ENCODE measurements at places on chromosomes 16 and 17.
A peak's percentile ranks its signal among the peaks of the same experiment; 100 is the strongest.

DNA sequence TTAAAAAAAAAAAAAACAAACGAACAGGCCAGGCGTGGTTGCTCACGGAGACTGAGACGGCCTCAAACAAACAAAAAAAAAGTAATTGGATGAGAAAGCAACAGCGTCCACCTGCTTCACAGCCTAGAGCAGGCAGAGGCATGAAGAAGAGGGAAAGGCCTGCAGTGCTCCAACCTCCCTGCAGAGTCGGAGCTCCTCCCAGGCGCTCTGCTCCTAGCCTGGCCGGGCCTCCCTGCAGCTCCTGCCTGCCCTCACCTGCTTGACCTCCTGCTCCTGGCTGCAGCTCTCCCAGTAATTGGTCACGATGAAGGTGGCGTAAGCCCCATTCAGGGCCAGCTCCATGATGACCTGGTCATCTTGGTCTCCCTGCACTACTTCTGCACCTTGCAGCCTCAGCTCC lies 5.5 kb downstream of the NMRAL1 start:
- DNase-seq: no peak

DNA sequence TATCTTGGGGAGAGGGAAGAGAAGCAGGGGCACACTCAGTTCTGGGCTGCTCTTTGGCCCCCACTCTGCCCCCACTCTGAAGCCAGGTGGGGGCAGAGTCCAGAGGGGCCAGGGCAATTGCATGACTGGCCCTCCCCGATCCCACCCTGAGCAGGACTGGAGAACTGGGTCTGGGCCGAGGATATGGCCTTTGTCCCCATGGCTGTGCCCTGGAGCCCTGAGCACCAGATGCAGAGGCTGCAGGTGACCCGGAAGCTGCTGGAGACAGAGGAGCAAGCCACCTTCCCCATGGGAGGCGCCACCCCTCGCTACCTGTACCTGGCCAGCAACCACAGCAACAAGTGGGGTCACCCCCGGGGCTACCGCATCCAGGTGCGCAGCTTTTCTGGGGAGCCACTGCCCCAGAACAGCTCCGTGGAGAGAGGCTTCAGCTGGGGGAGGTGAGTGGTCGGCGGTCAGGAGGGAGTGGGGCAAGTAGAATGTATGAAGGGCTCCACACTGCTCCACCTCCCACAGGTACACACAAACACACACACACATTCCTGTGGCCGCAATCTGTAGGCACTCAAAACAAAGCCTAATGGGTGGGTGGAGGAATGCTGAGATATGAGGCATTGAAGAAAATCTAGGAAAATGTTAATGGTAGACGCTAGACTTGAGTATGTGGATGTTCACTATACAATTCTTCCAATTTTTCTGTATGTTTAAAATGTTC lies 21.4 kb downstream of the AOC3 start:
- DNase-seq: no peak

GRCh38 chr16:49839017-49839825 lies 16.7 kb downstream of the ZNF423 start:
- no peak for DNase-seq

- no peak for DNase-seq
Observed at GRCh38 chr17:57363998-57364643, 107.8 kb downstream of the MSI2 start.

GRCh38 chr17:59601130-59601529 lies 18.6 kb upstream of the CLTC start:
- DNase-seq: no peak

DNA sequence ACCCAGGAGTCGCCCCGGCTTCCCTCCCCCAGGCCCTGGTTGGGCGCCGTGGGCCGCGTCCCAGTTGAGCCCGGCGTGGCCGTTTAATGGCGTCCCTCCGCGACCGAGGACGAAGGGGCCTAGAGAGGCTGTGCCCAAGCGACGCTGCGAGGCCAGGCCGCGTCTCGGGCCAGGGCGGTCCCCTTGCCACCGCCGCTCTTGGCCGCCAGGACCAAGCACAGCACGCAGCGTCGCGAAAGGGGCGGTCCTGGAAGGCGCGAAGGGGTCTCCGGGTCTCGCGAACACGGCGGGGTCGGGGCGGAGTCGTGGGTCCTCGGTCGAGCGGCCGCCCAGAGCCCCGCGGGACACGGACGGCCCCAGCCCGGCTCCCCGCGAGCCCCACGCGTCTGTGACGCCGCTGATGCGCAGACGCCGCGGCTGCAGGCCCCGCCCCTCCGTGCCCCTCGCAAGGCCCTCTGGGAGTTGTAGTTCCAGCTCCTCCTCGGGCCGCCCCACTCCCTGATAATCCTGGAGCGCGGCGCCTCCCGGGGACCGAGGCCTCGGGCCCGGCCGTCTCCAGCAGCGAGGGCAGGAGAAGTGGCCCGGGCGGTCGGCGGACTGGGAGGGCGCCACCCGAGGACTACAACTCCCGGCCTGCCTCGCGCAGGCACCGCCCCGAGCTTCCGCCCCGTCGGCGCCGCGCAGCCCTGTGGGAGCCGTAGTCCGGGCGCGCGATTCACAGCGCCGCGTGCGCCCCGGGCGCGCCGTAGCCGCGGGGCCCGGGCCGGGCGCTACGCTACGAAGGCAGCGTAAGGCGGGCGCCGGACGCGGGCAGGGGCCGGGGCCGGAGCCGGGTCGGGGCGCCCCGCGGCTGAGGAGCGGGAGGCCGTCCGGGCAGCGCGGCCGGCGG lies at the start of gene CAPN15:
Gene CAPN15, plus strand, starts transcription at position 698 of the 889 bp plus-strand sequence. CDS start 19,127 bp downstream, outside the sequence.
- peak; percentile 93 for DNase-seq

- DNase-seq: no peak
Observed at GRCh38 chr16:66878067-66878466, 2.2 kb upstream of the PDP2 start.

GRCh38 chr17:28977659-28978355 lies 26.5 kb upstream of the PHF12 start:
- no peak for DNase-seq

- no peak for DNase-seq
Observed at GRCh38 chr16:58863042-58863441, 128.9 kb upstream of the GOT2 start.

- DNase-seq: no peak
Observed at GRCh38 chr17:71304498-71305158, 816.2 kb upstream of the SOX9 start.

DNA sequence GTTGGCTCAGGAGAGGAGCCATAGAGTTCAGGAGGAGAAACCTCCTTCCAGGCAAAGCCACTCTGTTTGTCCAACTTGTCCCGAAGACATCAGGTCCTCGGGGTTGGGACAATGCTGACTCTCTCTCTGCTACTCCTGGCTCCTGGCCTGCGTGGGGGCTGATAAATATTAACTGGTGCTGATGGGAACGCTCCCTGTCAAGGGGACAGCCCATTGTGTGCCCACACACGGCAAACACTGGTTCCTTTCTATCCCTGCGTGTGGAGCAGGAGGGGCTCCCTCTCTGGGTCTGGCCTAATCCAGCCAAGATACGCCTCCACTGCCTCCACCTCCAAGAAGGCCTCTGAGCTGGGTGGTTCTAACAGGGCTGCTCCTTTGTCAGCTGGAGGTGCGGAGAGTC lies 4.4 kb downstream of the KIF19 start:
- DNase-seq: no peak

DNA sequence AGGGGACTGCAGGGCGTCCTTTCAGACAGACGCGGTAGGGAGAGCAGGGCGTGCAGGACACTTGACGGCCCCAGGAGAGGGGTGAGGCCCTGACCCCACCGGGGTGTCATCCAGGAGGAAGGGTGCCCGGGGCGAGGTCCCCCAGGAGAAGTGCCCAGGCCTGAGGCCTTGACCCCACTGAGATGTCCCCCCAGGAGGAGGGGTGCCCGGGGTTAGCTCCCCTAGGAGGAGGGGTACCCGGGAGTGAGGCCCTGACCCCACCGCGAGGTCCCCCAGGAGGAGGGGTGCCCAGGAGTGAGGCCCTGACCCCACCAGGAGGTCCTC lies 27.2 kb upstream of the METRNL start:
- no peak for DNase-seq

DNA sequence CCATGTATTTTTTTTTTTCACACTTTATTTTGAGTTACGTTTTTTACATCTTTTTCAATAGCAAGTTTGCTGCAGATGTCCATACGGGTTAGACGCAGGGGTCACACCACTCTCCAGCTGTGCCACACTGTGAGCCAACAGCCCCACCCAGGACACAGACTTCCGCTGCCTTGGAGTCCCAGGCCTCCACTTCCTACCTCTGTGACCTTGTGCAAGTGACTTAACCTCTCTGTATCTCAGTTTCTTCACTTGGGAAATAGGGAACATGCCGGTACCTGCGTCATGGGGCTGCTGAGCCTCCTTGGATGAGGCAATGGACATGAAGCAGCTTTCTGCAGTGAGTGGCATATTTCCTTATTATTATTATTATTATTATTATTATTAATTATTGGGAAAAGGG lies 3.3 kb upstream of the PITPNA start:
- no peak for DNase-seq

DNA sequence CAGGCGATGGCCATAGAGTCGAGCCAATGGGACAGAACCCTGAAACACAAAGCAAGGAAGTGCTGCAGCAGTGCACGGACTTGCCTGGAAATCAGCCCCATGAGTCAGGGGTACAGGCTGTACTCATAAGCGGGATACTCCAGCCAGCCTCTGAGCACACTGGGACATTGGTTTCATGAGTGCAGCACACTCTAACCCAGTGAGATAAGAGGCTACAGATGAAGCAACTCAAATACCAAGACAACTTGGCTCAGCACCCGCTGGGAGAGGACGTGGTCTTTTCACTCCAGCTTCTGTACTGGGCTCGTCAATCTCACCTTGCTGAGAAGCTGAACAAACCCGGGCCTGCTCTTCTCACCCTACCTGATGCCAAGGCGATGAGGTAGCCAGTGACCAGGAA lies 98.2 kb downstream of the AXIN2 start:
- DNase-seq: no peak

DNA sequence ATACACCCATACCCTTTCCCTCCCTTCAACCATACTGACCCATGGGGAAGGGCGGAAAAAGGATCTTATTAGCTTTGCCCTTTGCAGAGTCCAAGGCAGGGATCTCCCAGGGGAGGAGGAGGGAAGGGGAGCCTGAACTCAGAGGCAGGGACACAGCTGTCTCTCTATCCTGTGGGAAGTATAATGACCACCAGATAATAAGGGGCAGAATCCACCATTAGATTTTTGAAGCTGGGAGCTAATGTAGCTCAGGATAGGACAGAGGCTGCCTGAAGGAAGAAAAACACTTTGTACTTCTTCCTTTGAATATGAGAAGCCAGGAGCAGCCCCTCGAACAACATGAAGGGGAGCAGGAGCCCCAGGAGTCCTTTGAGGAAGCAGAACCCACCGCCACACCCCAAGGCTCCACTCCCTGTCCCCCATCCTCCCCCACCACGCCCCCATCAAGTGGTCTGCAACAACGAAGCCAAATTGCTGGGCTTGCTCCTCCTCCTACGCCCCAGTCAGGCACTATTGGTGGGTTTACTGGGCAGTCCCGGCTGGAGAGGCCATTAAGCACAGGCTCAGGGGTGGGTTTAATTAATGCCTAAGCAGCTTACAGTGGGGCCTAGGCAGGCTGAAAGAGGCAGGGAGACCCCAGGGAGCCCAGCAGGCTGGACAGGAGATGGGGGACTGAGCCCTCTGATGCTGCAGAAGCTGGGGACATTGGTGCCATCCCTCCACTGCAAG lies 5.3 kb downstream of the MPP2 start:
- no peak for DNase-seq

- no peak for DNase-seq
Observed at GRCh38 chr17:10767232-10767631, 36.7 kb downstream of the TMEM238L start.

GRCh38 chr17:59842901-59843652 lies 49.7 kb downstream of the TUBD1 start:
- no peak for DNase-seq

- DNase-seq: no peak
Observed at GRCh38 chr17:74779501-74779900, 3.4 kb upstream of the NAT9 start.

DNA sequence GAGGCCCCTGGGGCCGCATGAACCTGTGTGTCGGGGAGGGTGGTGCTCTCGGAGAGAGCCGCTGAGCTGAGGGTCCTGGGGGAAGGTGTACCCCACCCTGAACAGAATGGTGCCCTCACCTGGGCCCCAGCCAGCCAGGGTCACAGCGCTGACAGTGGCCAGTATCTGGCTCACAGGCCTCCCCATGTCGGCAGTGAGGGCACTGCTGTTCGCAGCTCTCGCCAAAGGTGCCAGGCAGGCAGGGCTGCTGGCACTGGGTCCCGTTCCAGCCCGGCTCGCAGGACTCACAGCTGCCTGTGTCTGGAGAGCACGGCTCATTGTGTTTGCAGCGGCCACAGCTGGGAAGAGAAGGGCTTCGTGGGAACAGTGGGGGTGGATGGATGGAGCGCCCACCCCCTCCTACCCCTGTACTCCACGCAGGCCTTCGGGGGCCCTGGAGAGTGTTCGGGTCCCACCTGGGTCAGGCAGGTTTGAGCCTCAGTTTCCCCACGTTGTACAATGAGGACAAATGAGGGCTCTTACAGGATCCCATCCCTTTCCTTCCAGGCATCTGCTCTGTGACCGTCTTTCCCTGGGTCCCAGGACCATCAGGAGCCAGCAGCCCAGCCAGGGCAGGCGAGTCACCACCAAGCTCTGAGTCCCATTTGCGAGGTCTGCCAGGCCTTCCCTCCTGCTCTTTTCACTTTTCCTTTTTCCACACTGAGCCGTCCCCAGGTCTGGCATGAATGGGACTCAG lies 5.0 kb downstream of the SCARF1 start:
- no peak for DNase-seq

DNA sequence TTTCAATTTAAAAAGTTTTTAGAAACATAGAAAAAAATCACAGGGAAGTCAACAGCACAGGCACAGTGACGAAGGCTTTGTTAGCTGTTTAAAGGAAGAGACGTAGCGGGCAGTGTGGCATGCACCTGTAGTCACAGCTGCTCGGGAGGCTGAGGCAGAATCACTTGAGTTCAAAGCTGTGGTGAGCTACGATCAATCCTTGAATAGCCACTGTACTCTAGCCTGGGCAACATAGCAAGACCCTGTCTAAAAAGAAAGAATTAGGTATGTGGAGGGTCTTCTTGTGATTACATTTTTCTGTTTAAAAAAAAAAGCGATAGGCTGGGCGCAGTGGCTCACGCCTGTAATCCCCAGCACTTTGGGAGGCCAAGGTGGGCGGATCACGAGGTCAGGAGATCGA lies 50.1 kb downstream of the FOXK2 start:
- no peak for DNase-seq

GRCh38 chr17:17987187-17987896 lies 14.7 kb downstream of the DRC3 start:
- no peak for DNase-seq

- DNase-seq: no peak
Observed at GRCh38 chr16:84524346-84524920, 20.0 kb upstream of the MEAK7 start.

DNA sequence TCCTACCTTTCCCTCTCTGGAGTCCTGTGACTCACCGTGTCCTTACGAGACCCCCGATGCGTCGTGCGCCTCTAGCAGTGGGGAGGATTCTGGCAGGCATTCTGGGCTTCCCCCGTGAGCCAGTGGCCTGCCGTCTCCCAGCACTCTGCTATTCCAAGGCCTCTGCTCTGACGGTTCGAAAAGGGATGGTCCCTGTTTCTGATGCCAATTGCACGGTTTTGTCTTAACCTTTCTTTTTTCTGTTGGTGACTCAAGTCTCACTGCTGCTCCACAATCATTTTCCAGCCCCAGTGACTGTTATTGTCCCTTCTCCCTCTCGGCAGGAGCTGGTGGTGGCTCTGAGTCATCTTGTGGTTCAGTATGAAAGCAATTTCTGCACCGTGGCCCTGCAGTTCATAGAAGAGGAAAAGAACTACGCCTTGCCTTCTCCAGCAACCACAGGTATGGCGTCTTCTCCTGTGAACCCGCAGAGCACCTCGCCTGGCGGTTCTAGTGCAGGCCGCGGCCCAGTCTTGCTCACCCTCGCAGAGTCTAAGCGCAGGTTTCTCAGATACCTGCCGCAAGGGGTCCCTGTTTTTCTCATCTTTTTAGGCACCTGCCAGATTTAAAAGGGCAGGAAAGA lies 100.1 kb upstream of the CHMP6 start:
- DNase-seq: no peak

Data from NCI-H345 (cell line).